ENCODE measurements at places on chromosomes 12 and 14.
A peak's percentile ranks its signal among the peaks of the same experiment; 100 is the strongest.

GRCh38 chr12:43038991-43039390 is 449.4 kb upstream of the PRICKLE1 start:
- no peaks in the 10 kb centered on the region for H3K27me3 ChIP-seq
- H3K4me3 ChIP-seq = no peak overlapping the region
- no peak for DNase-seq
- no peak overlapping the region for H3K27ac ChIP-seq
- no peaks in the 10 kb centered on the region for H3K36me3 ChIP-seq

- DNase-seq = no peak
- peaks cover 43% of the 10 kb centered on the region for H3K36me3 ChIP-seq
- no peaks in the 10 kb centered on the region for H3K27me3 ChIP-seq
Measured at GRCh38 chr12:12839003-12839395, 25.9 kb downstream of the DDX47 start.

GRCh38 chr14:63899953-63900352 is 47.1 kb downstream of the SYNE2 start:
- H3K4me1 ChIP-seq = peaks cover 20% of the 10 kb centered on the region
- H3K4me3 ChIP-seq = no peak overlapping the region
- H3K27me3 ChIP-seq = no peaks in the 10 kb centered on the region
- no peak for DNase-seq
- H3K36me3 ChIP-seq = peaks cover 7% of the 10 kb centered on the region
- H3K27ac ChIP-seq = no peak overlapping the region

GRCh38 chr12:124819525-124819924 is 44.1 kb downstream of the SCARB1 start:
- H3K36me3 ChIP-seq = no peaks in the 10 kb centered on the region
- DNase-seq = no peak
- no peaks in the 10 kb centered on the region for H3K27me3 ChIP-seq
- no peaks in the 10 kb centered on the region for H3K4me1 ChIP-seq

DNA sequence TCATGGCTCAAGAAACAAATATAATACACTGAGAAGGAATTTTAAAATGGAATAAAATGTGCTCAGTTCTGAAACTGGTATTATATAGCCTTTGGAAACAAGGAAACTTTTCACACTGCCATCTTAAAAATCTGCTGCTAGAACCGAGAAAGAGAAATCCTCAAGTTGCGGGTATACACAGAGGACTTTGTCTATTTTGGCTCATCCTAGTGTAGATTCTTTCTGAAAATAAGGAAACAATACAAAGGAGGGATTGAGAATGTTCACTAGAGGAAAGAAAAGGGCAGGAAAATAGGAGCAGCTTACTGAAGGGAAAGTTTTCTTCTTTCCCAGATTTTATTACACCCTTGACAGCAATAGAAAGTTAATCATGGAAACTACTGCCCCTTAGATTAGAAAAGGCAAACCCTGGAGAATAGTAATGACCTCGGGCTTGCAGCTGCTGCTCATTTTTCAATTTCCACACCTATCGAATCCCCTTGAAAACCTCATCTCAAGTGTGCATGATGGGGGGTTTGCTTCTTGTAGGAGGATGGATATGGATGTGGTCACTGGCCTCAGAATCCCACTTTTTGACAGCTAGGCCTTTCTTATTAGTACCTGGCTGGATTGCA is 104.6 kb downstream of the DAAM1 start:
- H3K36me3 ChIP-seq = peaks cover 36% of the 10 kb centered on the region
- no peak for DNase-seq
- H3K27ac ChIP-seq = no peak overlapping the region
- peaks cover 38% of the 10 kb centered on the region for H3K4me1 ChIP-seq

GRCh38 chr12:64171715-64172114 is 50.4 kb downstream of the KICS2 start:
- no peak overlapping the region for H3K4me3 ChIP-seq
- H3K27me3 ChIP-seq = no peaks in the 10 kb centered on the region
- peaks cover 9% of the 10 kb centered on the region for H3K4me1 ChIP-seq

- H3K4me3 ChIP-seq = no peak overlapping the region
- H3K4me1 ChIP-seq = peaks cover 10% of the 10 kb centered on the region
- H3K36me3 ChIP-seq = peaks cover 48% of the 10 kb centered on the region
- no peak for DNase-seq
- peak overlapping the region; percentile 67 for H3K27ac ChIP-seq
- H3K27me3 ChIP-seq = peaks cover 11% of the 10 kb centered on the region
Measured at GRCh38 chr12:31491841-31492598, 98.9 kb downstream of the DENND5B start.

DNA sequence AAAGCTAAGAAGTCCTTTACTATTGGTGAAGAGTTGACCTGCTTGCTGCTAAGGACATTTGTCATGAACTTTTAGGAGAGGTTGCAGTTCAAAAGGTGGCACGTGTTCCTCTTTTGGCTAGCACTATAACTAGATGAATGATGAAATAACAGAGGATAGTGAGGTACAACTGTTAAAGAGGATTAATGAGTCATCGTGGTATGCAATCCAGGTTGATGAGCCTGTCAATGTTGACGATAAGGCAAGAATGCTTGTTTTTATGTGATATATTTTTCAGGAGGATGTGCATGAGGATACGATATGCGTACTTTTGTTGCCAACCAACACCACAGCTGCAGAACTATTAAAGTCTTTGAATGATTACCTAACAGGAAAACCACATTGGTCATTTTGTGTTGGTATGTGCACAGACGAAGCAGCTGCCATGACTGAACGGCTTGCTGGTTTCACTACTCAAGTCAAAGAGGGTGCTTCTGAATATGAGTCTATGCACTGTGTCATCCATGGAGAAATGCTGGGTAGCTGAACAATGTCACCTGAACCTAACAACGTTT is 10.6 kb downstream of the CEP128 start:
- no peak for DNase-seq
- no peak overlapping the region for H3K27ac ChIP-seq
- no peak overlapping the region for H3K4me3 ChIP-seq
- H3K36me3 ChIP-seq = no peaks in the 10 kb centered on the region

- H3K27me3 ChIP-seq = no peaks in the 10 kb centered on the region
- no peak for DNase-seq
- H3K4me3 ChIP-seq = no peak overlapping the region
- H3K36me3 ChIP-seq = no peaks in the 10 kb centered on the region
- H3K27ac ChIP-seq = no peak overlapping the region
Measured at GRCh38 chr12:75120311-75120711, 89.3 kb downstream of the KCNC2 start.

DNA sequence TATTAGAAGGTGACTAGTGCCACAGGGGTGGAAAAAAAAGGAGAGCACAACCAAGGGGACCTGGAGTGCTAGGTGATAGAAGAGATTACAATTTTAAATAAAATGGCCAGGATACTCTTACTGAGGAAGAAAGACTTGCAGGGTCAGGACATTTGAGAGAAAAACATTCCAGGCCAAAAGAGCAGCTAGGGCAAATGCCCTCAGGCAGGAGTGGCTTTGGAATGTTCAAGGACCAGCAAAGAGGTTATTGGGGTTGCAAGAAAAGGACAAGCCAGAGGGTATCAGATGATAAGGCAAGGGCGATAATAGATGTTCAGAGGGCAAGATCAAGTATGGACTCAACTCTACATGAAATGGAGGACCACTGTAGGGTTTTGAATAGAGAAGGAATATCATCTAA is 146.4 kb downstream of the KIF21A start:
- H3K27me3 ChIP-seq = no peaks in the 10 kb centered on the region
- H3K36me3 ChIP-seq = peaks cover 13% of the 10 kb centered on the region
- peaks cover 4% of the 10 kb centered on the region for H3K4me1 ChIP-seq
- no peak overlapping the region for H3K27ac ChIP-seq
- no peak overlapping the region for H3K4me3 ChIP-seq

- H3K4me3 ChIP-seq = no peak overlapping the region
- H3K27ac ChIP-seq = no peak overlapping the region
- H3K4me1 ChIP-seq = peaks cover 7% of the 10 kb centered on the region
- peaks cover 41% of the 10 kb centered on the region for H3K27me3 ChIP-seq
Measured at GRCh38 chr12:94157181-94157580, 8.8 kb downstream of the PLXNC1 start.

GRCh38 chr12:113329022-113329790 is 5.7 kb downstream of the SLC8B1 start:
- peaks cover 2% of the 10 kb centered on the region for H3K27me3 ChIP-seq
- no peak for DNase-seq
- H3K4me3 ChIP-seq = no peak overlapping the region
- peaks cover 18% of the 10 kb centered on the region for H3K36me3 ChIP-seq
- H3K27ac ChIP-seq = no peak overlapping the region

- DNase-seq = no peak
- H3K4me1 ChIP-seq = no peaks in the 10 kb centered on the region
- H3K36me3 ChIP-seq = no peaks in the 10 kb centered on the region
- H3K4me3 ChIP-seq = no peak overlapping the region
- H3K27ac ChIP-seq = no peak overlapping the region
- peaks cover 5% of the 10 kb centered on the region for H3K27me3 ChIP-seq
Measured at GRCh38 chr14:98926146-98926545, 345.9 kb downstream of the BCL11B start.

GRCh38 chr14:99774556-99775307 is 18.5 kb upstream of the EML1 start:
- peaks cover 21% of the 10 kb centered on the region for H3K4me1 ChIP-seq
- no peak overlapping the region for H3K27ac ChIP-seq
- H3K36me3 ChIP-seq = no peaks in the 10 kb centered on the region
- no peak overlapping the region for H3K4me3 ChIP-seq
- peaks cover 4% of the 10 kb centered on the region for H3K27me3 ChIP-seq
- peak; percentile 52 for DNase-seq

DNA sequence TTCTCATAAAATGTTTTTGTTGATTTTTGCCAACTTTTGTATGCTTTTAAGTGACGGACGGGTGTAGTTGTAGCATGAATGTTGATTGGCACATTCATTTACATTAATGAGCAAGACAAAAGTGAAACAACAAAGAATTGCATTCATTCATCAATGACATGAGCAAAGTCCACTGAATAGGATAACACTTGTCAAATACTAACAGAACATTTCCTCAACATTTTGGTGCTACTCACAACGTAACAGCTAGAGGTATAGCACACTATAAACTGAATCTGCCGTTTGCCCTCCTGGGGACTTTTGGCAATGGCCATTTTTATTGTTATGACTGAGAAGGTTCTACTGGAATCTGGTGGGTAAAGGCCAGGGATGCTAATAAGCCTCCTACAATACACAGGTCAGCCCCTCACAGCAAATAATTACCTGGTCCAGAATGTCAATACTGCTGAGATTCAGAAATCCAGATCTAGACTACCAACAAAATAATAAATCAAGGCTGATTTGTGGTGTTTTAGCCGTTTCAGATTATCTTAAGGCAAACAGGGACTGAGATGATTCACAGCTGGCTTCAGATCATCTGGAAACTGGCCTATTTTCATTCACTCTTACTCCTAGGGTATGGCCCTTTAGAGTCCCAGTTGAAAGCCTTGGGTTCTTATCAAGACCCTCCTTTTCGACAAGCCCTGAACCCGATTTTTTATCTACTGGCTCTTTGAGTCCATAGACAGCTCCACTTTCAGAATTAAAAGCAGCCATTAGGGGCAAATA is 22.5 kb upstream of the CDKN3 start:
- no peaks in the 10 kb centered on the region for H3K36me3 ChIP-seq
- H3K4me3 ChIP-seq = no peak overlapping the region
- H3K4me1 ChIP-seq = peaks cover 5% of the 10 kb centered on the region
- H3K27ac ChIP-seq = no peak overlapping the region

DNA sequence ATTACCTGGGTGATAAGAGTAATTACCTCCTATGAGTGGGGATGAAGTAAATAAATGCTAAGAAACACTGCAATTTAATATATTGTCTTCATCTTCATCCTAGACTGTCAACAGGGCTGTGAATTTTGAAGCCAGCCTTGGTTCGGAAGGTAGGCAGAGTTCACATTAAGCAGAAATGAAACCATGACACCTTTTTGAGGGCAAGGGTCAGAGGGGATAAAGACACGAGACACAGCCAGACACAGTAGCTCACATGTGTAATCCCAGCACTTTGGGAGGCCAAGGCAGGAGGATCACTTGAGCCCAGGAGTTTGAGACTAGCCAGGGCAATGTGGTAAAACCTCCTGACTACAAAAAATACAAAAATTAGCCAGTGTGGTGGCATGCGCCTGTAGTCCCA is 224.7 kb downstream of the MON2 start:
- DNase-seq = no peak
- H3K36me3 ChIP-seq = peaks cover 41% of the 10 kb centered on the region
- peaks cover 31% of the 10 kb centered on the region for H3K4me1 ChIP-seq
- no peak overlapping the region for H3K27ac ChIP-seq
- no peaks in the 10 kb centered on the region for H3K27me3 ChIP-seq
- H3K4me3 ChIP-seq = no peak overlapping the region

- H3K4me3 ChIP-seq = no peak overlapping the region
- H3K4me1 ChIP-seq = peaks cover 10% of the 10 kb centered on the region
- H3K27me3 ChIP-seq = peaks cover 29% of the 10 kb centered on the region
- H3K27ac ChIP-seq = no peak overlapping the region
- no peaks in the 10 kb centered on the region for H3K36me3 ChIP-seq
Measured at GRCh38 chr12:5247144-5247543, 184.8 kb upstream of the NTF3 start.

GRCh38 chr12:31021809-31022494 is 51.7 kb upstream of the DDX11 start:
- DNase-seq = no peak
- H3K27me3 ChIP-seq = peaks cover 25% of the 10 kb centered on the region
- H3K36me3 ChIP-seq = peaks cover 12% of the 10 kb centered on the region
- H3K27ac ChIP-seq = no peak overlapping the region
- H3K4me3 ChIP-seq = no peak overlapping the region

- no peaks in the 10 kb centered on the region for H3K27me3 ChIP-seq
- peaks cover 6% of the 10 kb centered on the region for H3K36me3 ChIP-seq
- peaks cover 10% of the 10 kb centered on the region for H3K4me1 ChIP-seq
Measured at GRCh38 chr14:63650256-63650952, 8.7 kb upstream of the WDR89 start.

- DNase-seq = no peak
- H3K4me1 ChIP-seq = no peaks in the 10 kb centered on the region
- peaks cover 7% of the 10 kb centered on the region for H3K36me3 ChIP-seq
- H3K27ac ChIP-seq = no peak overlapping the region
Measured at GRCh38 chr14:80446356-80446755, 235.1 kb upstream of the DIO2 start.

DNA sequence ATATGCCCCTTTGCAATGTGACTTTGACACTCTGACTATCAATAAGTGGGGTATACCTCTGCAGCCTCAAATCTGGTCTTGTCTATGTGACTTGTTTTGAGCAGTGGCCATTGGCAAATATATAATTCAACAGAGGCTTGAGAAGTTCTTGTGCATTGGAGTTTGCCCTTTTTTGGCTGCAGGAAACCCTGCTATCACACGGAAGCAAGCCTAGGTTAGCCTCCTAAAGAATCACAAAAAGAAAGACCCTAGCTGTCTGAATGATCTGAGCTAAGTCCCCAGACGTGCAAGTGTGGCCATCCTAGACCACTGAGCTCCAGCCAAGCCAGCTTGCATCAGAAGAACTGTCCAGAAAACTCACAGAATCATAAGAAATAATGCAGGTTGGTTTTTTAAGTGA is 31.8 kb upstream of the PARP11 start:
- no peak overlapping the region for H3K27ac ChIP-seq
- no peaks in the 10 kb centered on the region for H3K36me3 ChIP-seq
- H3K4me1 ChIP-seq = no peaks in the 10 kb centered on the region
- H3K4me3 ChIP-seq = no peak overlapping the region
- DNase-seq = no peak
